Activated CD8-positive, alpha-beta memory T cell treated with anti-CD3 and anti-CD28 coated beads for 1 hour (primary cell): ENCODE measurements at places on chromosomes 3 and 15.

DNA sequence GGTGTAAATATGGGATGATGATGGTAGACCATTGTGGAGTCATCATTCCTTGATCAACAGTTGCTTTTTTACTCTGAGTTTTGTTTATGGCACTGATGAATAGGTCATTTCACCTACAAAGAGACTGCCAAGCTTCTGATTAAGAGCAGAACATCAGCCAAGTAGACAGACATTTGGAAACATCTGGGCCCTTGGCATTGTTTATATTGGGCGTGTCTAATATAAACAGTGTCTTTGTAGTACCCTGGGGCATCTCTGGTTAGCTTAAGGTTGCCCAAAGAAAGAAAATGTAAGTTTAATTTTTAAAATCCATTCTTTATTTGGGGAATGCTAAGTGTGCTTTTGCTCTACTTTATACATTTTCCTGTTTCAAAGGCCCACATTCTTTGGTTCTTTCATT is 377.0 kb downstream of the FEZF2 start:
- DNase-seq = no peak

- DNase-seq = no peak
Measured at GRCh38 chr3:148840451-148840850, 12.8 kb downstream of the CPB1 start.

DNA sequence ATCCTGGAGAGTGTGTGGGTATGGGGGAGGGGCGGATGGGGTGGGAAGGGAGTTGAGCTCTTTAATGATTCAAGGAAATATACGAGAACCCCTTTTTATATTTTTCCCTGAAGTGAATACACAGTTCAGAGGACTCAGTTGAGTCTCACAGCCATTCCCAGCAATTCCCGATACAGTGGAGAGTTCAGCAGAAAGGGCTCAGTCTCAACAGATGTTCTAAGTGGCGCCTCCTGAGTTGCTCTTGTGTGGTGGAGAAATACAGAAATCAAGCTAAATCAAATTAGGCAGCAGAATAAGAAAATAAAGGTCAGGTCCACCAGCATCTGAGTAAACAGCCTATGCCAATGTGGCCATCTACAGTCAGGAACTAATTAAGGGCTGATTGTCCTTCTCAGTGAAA is 372.1 kb downstream of the NR2F2 start:
- no peak for DNase-seq

GRCh38 chr3:187925326-187925725 is 180.1 kb upstream of the BCL6 start:
- DNase-seq = no peak

DNA sequence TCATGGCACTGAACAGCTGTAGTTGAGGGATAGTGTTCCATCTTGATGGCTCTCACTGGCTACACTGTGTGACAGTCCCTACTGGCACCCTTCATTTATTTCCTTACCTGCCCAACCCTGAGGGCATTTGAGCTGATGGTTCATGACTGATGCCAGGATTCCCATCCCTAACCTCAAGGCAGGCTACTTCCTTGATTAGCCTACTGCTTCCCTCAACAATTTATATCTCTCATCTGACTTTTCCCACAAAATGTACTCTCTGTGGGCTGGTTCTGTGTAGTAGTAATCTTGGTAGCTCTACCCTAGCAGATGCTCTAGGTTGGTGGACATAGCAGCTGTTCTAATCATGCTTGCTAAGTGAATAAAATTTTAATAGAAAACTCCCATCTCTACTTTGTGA is 106.0 kb downstream of the THRB start:
- DNase-seq = no peak

DNA sequence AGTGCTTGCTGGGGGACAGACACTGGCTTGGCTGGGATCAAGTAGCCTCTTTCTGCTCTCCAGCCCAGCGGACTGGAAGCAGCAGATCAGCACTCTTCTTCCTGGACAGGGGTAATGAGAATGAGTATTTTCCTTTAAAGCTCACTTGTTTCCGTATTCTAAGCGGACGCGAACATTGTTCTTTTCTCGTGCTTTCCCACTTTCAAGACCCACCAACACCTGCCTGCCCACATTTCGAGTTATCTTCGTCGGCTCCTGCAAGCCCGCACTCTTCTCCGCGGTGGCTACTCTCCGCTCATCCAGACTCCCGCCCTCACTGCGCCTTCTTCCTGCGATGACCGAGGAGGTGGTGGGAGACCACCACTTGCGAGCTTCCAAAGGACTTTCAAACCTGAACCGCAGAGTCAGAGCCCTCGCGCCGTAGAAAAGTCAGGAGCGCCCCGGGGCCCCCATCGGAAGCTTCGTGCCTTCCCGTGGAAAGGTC is 1.6 kb upstream of the PPM1L start:
- DNase-seq = no peak

DNA sequence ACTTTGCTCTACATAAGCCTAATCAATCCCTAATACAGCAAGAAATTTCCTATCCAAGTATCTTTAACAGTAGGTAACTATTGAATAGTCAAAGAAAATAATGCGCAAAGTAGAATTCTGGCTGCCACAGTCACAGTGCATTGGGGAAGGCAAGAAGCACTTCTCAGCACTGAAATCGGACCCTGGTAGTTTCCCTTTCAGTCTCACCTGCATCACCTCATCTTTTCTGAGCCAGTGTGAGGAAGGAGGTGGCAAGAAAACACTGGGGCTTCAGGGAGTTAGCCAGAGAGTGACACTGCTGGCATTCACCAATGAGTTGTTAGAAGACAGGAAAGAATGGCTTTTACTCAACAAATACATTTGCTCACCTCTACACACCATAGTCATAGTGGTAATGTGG is 8.3 kb downstream of the TRIM42 start:
- DNase-seq = no peak

DNA sequence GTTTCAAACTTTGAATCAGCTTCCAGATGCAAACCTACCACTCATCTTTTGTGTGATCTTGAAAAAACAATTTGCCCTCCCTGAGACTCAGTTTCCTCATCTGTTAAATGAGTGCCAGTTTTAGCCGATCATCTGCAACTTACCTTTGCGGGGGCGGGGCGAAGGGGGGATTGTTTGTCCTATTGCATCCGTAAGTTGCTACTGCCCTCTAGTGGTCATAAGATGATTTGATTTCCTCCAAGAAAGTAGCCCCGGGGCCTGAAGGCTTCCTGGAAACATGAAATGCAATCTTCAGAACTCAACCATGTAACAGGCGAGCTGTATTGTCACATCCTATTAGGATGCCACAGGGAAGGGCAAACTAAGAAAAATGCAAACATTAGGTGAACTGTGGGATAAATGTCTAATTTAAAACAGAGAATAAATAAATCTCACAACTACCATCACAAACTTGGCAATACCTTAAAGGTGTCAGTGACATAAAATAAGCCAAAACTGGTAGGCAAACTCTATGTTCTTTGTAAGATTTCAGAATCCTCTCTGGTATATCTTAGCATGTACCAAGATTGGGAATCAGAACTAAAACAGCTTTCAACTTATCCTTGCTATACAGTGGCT is 63.5 kb upstream of the CLDN18 start:
- DNase-seq = peak; percentile 22

DNA sequence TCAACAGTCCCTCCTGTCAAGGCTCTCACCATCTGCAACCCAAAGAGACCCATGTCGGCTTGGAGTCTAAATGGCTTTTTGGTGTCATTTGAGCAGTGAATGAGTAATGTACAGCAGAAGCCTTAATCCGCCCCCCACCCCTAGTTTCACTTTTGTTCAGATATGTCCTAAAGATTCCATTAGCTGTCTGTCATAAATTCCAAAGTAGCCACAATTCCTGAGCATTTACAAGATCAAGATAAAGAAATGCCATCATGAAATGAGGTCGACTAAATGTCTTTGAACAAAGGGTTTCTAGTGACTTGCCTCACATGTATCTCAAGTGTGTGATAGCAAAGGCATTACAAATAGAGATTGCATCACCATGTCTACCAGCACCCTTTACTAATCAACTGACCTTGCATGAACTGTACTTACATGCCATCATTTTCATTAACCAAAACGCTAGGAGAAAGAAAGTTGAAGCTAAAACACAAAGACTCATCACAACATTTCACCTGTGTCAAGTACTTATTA is 123.8 kb upstream of the PHLDB2 start:
- no peak for DNase-seq

DNA sequence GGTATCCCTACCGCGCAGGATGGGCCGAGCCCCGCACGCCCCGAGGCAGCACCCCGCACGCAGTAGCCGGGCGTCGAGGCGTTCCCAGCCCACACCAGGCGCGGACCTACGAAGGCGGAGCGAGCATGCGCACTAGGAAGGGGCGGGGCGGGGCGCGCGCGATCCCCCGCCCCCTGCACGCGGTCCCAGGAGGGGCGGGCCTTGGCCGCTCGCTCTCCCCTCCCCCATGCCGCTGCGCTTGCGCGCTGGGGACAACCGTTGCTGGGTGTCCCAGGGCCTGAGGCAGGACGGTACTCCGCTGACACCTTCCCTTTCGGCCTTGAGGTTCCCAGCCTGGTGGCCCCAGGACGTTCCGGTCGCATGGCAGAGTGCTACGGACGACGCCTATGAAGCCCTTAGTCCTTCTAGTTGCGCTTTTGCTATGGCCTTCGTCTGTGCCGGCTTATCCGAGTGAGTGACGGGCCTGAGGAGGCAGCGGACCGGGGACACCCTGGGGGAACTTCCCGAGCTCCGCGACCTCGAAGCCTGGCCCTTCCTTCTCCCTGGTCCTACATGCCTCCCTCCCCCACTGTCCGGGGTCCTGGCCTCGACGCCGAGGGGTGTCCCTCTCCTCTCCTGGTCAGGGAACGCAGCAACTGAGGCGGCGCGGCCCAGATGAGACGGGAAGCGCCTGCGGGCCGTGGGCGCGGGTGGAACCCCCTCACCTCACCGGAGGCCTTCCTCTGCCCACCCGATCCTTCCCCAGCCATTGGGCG is at the start of gene SPESP1:
SPESP1 (plus strand) TSS at position 258 of the 755 bp plus-strand sequence; CDS start at position 387, 129 bp downstream.
- peak; percentile 33 for DNase-seq

DNA sequence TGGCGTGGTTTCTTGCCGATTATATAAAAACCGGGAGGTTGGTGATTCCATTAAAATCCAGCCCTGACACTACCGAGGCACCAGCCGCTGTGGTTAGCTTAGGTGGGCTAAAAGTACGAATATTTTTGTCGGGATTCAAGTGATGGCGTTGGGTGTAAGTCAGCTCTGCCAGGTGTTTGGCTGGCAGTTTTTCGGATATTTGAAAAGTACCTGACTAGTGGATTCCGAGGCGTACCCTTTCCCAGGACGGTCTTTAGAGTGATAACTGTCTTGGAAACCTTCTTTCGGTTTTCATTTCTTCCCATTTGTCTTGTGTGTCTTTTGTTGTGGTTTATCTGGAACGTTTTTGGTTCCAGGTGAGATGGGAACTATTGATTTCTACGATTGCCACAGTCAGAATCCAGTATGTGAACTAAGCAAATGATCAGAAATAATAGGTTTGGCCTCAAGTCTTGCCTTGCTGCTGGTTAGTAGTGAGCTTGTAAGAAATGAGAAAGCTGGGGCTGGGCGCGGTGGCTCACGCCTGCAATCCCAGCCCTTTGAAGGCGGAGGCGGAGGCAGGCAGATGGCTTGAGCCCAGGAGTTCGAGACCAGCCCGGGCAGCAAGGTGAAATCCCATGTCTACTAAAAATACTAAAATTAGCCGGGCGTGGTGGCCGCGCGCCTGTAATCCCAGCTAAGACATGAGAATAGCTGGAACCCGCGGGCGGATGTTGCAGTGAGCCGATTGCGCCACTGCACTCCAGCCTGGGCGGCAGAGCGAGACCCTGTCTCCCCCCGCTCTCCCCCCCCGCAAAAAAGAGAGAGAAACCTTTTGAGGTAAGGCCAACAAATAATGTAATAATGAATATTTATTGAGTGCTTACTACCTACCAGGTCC is 1.4 kb downstream of the FYTTD1 start:
- no peak for DNase-seq

- DNase-seq = no peak
Measured at GRCh38 chr15:89168316-89168833, 53.0 kb downstream of the RLBP1 start.

- DNase-seq = no peak
Measured at GRCh38 chr3:139187648-139188047, 143.0 kb upstream of the PRR23C start.

DNA sequence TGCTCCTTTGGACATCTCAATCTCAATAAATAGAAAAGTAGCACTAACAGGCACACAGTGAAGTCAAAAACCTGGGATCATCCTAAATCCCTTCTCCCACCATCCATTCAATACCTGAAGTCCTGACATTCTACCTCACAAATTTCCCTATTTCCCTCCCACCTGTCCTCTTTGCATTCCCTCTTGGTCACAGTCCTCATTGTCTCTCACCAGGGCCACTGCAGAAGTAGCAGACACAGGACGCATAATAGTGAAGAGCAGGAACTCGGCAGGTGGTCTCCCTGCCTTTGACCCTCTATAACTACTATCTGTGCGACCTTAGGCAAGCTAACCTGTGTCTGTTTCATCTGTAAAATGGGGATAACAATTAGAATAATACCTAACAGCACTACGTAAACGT is 2.3 kb downstream of the THOC7 start:
- DNase-seq = no peak

DNA sequence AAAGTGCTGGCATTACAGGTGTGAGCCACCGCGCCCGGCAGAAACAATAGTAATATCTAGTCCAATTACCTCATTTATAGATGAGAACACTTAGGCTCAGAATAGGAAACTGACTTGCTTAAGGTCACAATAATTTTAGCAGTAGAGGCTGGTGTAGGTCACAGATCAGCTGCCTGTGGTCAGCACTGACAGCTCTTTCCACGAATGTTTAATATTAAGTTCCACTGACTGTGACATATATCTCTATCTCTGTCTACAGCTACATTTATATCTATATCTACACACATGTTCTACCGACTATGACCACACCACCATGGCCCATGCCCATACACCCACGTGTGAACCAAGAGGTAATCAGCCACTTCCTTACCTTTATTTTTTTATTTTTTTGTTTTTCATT is 40.2 kb upstream of the DLG1 start:
- DNase-seq = no peak

DNA sequence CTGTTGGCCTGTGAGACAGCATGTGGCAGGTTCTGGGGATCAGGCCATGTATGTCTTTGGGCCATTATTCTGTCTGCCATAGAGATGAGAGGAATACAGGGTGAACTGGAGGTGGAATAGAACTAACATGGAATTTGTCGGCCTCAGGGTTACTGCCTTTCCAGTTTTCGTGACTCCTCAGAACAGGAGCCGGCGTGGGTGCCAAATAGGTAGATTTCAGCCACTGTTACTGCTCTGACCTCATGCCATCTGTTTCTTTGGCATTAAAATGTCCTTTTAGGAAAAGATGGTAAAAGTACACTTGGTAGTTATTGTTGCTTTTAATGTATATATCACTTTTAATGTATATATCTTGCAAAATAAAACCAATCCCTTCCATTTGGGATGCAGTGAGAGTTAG is 65.6 kb downstream of the SLTM start:
- DNase-seq = no peak
